ENCODE measurements at places on chromosomes 3 and 15.

GRCh38 chr3:113839551-113839950 lies 963 bp downstream of the GRAMD1C start:
- DNase-seq: no peak

DNA sequence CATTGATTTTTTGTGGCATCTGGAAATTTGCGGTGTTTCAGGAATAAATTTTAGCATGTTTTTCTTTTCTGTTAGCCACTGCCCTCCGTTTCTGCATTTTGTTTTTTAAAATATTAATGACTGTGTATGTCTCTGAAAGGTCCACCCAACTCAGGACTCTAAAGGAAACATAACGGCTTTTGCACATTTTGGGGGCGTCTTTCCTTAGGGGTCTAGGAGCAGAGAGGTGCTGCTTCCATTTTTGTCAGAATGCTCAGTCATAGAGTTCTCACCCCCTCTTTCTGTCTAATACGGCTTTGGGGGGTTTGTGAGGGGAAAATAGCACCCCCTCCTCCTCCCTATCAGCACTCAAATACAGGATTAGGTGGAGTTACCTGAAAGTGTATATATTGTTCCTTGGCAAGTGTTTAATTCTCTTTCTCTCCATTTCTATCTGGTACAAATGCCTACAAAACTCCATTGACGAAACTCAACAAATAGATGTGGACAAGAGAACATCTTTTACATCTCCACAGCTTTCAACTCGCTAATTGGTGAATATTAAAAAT lies 219.4 kb downstream of the MEIS2 start:
- no peak for DNase-seq

DNA sequence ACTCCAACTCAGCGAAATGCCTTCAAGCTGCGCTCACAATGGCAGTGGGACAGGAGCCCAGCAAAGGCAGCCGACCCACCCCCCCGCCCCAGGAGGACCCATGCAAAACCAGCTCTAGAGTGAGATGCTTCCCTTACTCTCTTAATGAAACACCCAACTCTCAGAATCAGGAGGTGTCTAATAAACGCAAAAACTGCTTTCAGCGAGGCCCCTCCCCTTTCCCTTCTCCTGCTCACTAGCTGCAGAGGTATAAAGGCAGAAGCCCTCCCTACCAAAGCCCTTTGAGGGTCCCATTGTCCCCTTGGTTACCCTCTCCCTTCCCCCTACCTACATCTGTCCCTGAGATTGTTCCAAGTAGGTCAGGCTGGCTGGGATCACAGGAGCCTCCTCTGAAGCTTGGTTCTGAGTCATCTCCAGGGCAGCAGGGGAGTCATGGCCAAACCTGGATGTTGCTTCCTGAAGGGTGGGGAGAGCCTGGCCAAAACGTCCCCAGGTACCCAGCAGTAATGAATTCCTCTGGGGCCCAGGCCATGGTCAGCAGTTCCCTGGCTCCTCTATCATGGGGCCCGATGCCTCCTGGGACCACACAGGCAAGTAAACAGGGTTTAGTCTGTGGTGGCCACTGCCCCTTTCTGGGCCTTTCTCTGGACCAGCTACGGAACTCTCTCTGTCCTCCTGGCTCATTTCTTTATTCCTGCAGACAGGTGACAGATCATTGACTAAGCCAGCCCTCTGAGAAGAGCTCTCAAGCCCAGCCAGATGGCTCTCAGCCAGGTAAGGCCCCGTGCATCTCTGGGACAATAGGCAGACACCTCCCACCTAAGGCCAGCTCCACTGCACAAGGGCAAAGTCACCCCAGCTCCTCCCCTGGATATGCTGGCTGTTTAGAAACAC lies 8.6 kb downstream of the KLHL25 start:
- DNase-seq: no peak

DNA sequence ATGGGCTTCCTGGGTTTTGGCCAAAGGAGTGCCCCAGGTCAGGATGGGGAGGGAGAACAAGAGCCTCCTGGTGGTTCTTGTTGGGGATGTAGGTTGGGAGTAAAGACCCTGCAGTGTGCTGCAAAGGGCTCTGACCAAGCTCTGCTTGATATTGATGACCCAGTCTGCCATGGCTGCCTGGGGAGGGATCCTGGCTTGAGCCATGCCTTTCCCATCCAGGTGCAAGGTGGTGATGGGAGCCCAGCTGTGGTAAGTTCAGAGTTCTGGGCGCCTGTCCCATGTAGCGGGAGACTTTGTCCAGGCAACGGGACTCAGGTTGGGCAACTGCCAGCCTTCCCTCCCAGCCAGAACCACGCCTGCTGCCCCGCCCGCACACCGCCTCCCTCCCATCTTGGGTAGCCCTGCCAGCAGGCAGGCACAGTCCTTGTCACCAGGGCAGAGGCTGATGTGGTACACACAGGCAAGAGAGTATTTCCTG lies 2.6 kb downstream of the GNAI2 start:
- DNase-seq: no peak

- no peak for DNase-seq
Measured at GRCh38 chr3:180280555-180280954, 243.8 kb upstream of the PEX5L start.

DNA sequence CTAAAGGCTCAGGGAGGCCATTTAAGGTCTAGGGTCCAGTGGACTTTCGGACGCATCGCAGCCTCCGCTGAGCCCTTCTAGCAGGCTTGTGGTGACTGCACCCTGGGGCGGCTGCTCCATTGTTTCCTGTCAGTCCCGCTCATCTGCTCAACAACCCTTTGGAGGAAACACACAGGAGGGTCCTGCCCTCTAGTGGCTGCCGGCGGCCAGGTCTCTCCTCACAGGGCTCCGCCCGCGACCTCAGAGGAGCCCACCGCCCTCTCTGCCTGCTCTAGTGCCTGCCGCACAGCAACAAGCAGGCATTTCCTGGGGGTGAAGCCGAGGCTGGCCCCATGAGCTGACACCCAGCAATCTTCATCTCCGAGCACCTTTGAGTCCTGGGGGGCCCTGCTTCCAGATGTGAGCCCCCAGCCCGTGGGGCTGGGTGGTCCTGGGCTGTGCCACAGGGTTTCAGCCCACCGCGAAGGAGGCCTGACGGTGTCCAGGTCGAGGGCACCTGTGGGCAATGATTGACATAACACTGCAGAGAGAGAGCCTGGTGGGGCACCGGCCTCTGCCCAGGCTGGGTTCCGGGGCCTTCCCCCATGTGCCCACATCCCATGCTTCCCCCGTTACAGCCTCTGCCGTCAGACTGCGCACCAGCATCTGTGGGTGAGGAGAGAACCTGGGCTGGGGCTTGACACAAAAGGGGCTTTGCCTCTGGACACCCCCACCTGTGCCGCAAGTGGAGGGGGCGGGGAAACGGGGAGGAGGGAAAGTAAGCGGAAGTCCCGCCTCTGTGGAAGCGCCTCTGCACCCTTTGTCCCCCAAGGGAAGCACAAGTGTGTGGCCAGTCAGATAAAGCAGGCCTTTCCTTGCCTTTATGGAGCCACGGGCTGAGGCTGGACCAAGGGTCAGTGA lies 27.0 kb upstream of the SFMBT1 start:
- DNase-seq: peak; percentile 78

- DNase-seq: no peak
Measured at GRCh38 chr15:75714195-75714594, 1.5 kb upstream of the CSPG4 start.

DNA sequence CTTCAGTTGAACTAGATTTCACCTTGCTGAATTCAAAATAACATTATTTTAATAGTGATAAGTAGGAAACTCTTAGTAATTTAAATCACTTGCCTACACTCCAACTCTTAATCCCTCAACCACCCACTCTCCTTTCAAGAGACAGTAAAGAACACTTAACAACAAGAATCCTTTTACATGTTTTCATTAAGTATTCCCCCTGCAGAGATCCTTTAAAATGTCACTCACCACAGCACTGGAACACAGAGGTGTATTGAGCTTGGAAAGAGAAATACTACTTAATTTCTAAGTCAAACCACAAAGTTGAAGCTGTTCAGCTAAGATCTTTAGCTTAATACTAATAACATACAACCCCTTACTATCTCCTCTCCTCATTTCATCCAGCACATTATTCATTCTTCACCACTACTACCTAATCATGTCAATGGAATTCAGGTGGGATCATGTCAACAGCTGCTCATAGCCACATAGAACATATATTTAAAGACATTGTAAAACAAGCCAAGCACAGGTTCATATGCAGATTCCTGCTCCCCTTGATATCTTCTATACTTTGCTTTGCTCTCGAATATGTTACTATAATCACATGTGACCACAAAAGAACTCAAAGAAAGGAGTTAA lies 40.5 kb downstream of the IMPG2 start:
- no peak for DNase-seq

- DNase-seq: peak; percentile 16
Measured at GRCh38 chr3:141796081-141796888, 33.1 kb downstream of the GRK7 start.

DNA sequence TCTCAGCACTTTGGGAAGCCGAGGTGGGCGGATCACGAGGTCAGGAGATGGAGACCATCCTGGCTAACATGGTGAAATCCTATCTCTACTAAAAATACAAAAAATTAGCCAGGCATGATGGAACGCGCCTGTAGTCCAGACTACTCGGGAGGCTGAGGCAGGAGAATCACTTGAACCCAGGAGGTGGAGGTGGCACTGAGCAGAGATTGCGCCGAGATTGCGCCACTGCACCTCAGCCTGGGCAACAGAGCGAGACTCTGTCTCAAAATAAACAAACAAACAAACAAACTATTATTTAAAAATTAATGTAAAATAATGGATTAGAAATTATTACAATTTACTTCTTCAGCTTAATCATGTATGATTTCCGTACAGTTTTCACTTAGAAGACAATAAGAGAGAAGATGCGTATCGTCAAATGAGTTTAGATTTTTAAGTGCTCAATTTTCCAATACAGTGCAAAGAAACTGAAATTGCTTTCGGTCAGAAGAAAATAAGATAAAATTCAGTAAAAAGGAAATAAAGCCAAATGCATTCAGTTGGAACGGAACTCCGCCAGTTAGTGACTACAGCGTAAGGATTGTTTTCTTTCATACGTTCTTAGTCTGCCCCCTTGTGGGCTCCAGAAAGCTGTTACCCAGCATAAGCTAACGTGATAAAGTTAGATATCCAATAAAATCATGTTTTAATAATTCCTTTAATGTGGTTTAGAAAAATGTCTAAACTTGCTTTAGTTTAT lies 24.8 kb downstream of the AADAC start:
- DNase-seq: peak; percentile 92

DNA sequence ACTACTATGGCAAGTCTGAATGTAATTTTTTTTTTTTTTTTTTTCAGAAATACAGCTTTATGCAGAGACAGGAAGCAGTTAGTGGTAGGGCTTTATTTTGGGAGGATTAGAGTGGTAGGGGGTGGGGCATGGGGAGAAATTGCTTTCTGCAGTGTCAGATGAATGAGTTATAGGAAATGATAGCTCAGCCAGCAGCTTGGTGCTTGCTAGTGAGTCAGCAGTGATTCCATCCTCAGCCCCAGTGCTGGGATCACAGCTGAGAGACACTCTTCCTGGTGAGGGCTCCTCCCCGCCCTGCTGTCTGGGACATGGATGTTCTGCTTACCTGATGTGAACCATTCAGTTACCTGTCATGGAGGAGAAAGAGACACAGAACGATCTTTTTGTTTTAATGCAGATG lies 39.6 kb downstream of the SEMA6D start:
- DNase-seq: no peak

DNA sequence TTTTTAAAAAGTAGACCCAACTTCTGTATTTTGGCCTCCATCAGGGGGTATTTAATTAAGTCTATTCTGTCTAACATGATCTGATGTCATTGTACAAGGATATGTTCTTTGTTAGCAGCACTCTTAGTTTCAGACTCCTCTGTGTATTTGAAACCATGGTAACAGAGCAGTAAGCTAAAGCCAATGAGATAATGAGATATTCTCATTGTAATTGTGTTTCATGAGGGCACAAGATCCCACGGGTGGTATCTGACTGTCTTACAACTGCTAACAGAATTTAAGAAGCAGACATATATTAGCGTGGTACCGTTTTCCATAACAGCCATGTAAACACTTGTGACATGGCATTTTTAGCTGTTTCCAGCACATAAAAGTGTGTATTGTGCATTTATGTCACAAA lies 251.2 kb upstream of the VEPH1 start:
- DNase-seq: peak; percentile 75

DNA sequence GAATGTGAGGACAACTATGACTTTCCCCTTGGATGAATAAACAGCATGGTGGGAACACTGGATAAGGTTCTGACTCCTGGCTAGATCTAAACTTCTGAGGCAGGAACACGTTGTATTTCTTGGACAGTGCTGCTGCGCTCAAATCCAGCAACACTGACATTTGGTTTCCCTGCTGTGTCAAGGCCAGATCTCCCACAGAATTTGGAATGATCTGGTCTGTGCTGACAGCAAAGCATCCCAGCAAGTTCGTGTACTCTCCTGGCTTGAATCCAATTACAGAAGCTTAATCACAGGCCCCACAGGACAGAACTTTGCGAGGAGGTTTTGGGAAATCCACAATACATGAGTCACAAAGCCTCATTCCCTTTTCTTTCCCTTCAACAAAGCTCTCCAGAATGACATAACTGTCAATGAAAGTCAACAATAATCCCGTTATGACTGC lies 92.5 kb downstream of the ADAMTS9 start:
- DNase-seq: peak; percentile 71

- peak; percentile 67 for DNase-seq
Measured at GRCh38 chr15:76866716-76867321, 38.3 kb downstream of the SCAPER start.

DNA sequence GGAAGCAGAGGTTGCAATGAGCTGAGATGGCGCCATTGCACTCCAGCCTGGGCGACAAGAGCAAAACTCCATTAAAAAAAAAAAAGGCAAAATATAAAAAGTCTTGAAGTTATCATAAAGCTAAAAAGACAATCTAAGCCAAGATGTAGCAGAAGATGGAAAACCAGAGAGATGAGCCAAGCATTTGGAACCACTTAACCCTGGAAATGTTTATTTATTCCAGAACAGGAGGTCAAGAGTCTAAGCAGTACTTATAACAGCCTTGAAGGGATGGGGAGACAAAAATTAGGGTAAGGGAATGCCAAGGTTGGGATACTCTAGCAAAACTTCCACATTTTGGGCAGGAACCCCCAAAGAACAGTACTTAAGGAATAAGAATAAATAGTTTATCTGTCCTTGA lies 30.1 kb downstream of the FAIM start:
- DNase-seq: no peak

DNA sequence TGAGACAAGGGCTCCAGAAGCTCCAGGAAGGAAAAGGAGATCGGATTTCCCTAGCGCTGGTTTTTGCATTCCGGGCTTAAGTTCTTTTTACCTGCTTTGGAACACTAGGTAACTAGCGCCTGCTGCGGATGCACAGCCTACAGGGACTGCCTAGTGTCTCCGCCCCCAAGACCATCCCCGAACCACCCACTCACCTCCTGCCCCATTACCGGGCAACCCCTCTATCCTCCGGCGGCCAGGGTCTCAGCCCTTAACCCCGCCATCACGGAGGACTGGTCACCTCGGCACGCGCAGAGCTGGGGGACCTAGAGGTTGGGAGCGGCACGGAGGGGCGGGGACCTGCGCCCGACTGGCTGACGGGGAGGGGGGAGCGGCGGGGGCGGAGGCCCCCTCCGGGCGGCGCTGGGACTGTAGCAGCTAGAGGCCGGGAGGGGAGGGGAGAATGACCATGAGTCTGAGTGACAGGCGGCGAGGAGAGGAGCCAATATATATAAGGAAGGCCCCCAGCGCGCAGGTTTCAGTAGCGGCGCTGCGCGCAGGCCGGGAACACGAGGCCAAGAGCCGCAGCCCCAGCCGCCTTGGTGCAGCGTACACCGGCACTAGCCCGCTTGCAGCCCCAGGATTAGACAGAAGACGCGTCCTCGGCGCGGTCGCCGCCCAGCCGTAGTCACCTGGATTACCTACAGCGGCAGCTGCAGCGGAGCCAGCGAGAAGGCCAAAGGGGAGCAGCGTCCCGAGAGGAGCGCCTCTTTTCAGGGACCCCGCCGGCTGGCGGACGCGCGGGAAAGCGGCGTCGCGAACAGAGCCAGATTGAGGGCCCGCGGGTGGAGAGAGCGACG lies at the start of gene DLL4:
DLL4 (plus strand) TSS at position 520 of the 839 bp plus-strand sequence. CDS start 329 bp downstream, outside the sequence.
- peak; percentile 64 for DNase-seq

Measured in brain (organoid and tissue), 16 donors.